AG04450 (cell line): ENCODE measurements at places on chromosomes 16 and 17.

GRCh38 chr16:47815655-47816054, 340.1 kb downstream of the ABCC12 start:
- no peak for DNase-seq

- peak; percentile 8 for DNase-seq
Observed at GRCh38 chr17:35930211-35931065, at the start of gene RDM1. TSS of gene RDM1 (minus strand) at chr17:35930773. CDS start at chr17:35930727, 46 bp downstream.

- DNase-seq = no peak
Observed at GRCh38 chr17:36036235-36036634, 18.5 kb upstream of the CCL23 start.

- DNase-seq = no peak
Observed at GRCh38 chr16:14455573-14455972, 174.5 kb downstream of the PARN start.

- no peak for DNase-seq
Observed at GRCh38 chr16:10987361-10988163, 43.2 kb downstream of the CLEC16A start.

GRCh38 chr16:87361916-87362619, 21.5 kb downstream of the FBXO31 start:
- no peak for DNase-seq

GRCh38 chr17:9487406-9487805, 88.2 kb downstream of the STX8 start:
- no peak for DNase-seq

- no peak for DNase-seq
Observed at GRCh38 chr16:57562669-57563486, 20.4 kb downstream of the ADGRG5 start.

- DNase-seq = no peak
Observed at GRCh38 chr17:43829738-43830137, 3.2 kb downstream of the MPP3 start.

GRCh38 chr17:46009681-46010596, 10.9 kb downstream of the STH start:
- DNase-seq = no peak

- no peak for DNase-seq
Observed at GRCh38 chr16:66509576-66509975, 40.3 kb downstream of the TK2 start.

- DNase-seq = no peak
Observed at GRCh38 chr17:57486882-57487301, 230.6 kb downstream of the MSI2 start.

DNA sequence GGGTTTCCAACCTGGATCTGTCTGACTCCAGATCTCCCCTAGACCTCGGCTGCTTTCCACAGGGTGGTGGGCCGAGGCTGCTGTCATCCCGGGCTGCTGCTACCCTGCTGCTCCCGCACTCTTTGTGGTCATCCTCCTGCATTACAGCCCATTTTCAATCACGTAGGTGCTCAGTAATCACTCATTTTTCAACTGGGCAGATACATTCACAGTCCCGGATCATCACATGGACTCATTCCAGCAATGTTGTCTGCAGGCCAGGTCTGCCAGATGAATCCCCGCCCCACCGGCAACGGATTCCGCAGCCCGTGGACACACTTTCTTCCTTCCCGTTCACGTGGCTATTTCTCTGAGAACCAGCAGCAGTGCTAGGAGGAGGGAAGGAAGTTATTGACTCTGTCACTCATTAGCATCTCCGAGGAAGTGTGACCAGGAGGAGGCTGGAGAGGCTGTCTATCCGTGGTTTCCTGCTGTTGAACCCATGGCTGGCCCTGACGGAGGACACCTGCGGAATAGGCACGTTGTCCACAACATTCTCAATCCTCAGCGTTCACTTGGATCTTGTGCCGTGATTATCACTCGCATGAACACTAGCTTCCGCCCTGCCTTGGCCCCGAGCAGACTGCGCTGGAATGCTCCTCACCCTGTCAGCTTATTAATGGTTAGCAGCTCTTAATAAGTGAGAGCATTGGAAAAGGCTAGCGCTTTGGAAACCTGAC, 14.7 kb upstream of the ZCCHC14 start:
- DNase-seq = no peak

DNA sequence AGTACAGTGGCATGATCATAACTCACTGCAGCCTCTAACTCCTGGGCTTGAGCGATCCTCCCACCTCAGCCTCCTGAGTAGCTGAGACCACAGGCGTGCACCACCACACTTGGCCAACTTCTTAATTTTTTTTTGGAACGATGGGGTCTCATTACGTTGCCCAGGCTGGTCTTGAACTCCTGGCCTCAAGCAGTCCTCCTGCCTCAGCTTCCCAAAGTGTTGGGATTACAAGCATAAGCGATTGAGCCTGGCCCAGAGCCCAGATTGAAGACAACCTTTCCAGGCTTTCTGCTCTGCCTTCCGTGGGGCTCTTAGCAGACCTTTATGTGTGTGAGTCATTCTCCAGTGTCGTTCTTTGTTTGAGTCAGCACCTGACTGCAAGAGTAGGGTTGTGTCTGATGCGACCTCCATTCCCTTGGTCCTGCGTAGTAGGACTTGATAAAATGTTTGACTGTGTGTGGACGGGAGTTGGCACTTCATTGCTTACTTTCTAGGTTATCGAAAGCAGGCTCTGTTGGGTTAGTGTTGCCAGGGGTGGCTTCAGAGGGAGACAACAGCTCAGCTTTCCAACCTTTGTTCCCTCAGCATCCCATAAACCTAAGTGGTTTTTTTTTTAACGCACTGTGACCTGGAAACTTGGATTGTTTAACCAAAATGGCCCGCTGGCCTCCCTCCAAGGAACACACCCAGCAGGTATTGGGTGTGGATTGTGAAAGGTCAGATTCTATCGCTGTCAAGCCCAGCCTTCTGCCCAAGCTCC, 26.4 kb downstream of the EEF2K start:
- DNase-seq = no peak

GRCh38 chr17:80918731-80919130, 72.9 kb upstream of the CHMP6 start:
- DNase-seq = no peak

DNA sequence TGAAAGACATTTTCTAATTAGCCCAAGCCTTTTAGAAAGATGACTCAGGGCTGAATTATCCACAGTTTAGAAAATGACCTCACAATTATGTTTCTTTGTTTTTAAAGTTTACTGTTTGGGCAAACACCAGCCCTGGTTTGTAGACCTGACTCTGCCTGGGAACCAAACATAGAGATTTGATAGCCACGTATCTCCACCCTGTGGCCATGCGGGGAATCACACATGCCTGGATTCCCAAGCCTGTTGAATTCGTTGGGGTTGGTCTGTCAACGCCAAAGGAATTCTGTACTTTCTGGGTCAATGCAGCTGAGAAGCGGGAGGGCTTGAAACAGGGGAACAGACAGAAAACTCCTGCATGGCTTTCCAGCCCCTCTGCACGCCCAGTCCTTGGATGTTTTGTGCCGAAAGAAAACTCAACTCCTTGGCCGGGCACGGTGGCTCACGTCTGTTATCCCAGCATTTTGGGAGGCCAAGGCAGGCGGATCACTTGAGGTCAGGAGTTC, 26.9 kb downstream of the CD300A start:
- DNase-seq = no peak

DNA sequence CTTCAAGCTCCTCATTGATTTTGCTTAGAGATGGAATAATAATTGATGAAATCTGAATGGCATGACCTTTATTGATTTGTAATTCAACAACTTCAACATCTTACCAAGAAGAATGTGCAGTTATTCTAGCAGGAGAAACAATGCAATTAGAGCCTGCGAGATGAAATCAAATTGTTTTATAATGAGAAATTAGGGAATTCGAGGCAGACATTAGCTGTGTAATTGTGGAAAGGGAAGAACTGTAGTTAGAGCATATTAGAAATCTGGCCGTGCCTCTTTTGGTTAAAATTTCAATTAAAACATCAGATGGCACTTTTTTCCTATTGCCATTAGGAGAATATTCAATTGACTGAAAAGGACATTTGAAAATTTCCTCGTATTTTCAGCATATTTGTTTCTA, 325.8 kb downstream of the WWOX start:
- no peak for DNase-seq

GRCh38 chr17:81084680-81085419, 49.9 kb downstream of the BAIAP2 start:
- DNase-seq = no peak

DNA sequence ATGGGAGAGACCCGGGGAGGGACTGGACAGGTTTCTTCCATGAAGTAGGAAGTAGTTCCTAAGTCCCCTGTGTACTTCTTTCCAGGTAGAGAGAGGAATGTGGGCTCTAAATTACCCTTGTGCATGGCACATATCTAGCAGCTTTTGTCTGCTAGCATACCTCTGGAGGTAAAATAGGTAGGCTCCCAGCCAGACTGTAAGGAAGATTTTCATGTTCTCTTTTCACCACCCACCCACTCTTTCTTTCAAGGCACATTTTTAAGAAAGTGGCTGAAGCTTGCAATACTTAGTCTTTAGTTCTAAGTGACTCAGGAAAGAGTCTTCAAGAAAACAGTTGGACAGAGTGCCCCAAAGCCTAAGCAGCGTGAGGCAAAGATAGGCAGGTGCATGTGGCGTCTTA, 9.2 kb downstream of the MINK1 start:
- no peak for DNase-seq

DNA sequence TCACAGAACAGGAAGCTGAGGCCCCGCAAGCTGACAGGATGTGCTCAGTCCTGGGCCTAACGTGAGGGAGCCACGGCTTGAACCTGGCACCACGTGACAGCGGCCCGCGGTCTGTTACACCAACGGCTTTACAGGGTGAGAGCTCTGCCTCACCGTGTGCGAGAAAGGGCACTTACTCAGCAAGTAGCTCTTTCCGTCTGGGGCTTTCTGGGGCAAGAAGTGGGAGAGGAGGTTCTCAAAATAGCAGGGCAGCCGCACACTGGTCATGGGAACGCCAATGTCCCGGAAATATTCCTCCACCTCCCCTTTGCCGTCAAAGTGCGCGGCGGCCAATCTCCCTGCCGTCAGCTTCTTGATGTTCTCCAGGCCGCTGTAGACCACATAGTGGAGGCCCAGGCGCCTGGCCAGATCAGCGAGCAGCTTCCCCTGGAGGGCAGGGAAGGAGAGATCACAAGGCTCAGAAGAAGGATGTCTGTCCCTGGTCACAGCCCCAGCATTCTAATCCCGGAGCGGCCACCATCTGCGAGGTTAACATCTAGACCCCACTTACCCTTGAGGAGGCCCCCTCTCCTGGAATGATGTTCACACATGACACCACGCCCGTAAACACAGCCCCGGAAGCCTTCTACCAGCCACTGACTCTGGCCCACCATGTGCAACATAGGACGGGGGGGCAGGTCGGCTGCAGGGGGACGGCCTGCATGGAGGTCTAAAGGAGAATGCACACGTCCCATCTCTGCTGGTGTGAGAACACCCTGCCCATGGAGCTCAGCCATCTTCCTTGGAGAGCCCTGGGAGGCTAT, 8.2 kb downstream of the NMRAL1 start:
- DNase-seq = no peak

- DNase-seq = no peak
Observed at GRCh38 chr17:83194186-83194561, 114.8 kb downstream of the METRNL start.

DNA sequence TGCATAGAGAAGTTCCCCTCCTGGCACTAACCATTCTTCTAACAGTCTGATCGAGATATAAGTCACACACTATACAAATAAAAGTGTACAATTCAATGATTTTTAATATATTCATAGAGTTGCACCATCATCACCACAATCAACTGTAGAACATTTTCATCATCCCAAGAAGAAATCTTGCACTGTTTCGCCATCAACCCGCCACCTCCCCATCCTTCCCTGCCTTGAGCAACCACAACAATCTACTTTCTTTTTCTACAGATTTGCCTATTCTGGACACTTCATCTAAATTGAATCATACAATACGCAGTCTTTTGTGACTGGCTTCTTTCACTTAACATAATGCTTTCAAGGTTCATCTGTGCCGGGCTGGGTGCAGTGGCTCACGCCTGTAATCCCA, 33.0 kb upstream of the GUCY2D start:
- no peak for DNase-seq

DNA sequence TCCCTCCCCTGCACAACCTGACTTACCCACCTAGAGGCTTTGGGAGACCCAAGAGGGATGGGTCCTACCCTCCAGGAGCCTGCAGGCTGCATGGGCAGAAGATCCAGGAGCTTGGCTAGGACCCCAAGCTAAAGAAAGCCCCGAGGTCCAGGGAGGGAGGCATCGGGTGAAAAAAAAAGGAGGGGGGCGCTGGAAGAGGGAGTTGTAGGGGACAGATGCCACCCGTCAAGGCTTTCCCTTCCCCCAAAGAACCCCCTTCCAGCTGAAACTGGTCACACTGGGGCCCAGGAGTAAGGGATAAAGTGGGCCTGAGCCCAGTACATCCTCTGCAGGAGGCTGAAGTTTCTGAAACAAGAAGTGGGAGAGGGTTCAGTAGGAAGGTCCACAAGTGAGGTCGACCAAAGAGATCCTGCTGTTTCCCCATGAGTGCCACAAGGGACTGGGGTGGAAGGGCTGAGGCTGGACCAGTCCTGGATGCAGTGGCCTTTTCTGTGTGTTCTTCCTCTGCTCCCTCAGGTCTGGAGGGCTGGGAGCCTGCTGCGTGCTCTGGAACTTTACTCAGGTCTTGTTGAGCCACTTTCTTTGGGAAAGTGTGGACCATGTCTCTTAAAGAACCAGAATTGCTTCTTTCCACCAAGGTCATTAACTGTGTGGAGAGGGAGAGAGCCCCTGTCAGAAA, 14.2 kb upstream of the CBFB start:
- no peak for DNase-seq

DNA sequence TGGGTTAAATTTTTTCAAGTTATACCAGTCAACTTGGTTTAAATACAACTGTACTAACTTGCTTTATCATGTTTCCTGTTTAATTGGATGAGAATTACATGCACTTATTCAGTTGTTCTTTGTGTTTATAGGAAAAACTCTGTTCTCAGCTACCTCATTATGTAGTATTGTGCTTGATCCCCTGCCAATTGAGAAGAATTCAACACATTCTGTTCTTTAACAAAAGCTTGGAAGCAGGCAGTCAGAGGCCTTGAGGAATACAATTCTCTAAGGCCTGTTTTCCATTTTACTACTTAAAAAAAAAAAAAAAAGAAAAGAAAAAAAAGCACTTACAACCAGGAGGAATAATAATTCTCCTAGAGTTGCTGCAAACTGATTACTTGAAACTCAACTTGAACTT, 60.6 kb upstream of the CMIP start:
- no peak for DNase-seq
